ENCODE measurements at places on chromosomes 3 and 15.

- no peak for DNase-seq
These were observed 213.8 kb upstream of the FEZF2 start for GRCh38 chr3:62587169-62587568.

DNA sequence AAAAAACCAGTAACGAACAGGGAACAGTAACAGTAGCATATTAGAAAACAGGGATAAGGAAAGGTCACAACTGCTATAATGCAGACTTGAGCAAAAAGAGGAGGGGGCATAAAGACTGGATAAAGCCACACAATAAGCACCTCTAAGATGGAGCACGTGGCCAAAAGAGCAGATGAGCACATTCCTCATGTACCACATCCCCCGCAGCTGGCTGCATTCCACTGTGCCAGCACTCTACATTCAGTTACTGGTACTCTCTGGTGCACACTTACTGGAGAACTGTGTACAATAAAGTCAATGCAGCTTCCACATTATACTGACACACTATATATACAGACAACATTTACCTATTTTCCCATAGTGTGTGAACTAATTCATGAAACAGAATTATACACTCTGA lies 64.7 kb downstream of the UBE3A start:
- DNase-seq: no peak

GRCh38 chr15:78540141-78540870 lies at the start of gene PSMA4:
Gene PSMA4, plus strand, starts transcription at chr15:78540444. Its CDS starts 1,484 bp downstream, at chr15:78541928.
- DNase-seq: peak; percentile 94

- DNase-seq: no peak
These were observed 148.4 kb upstream of the TLE3 start for GRCh38 chr15:70245932-70246622.

DNA sequence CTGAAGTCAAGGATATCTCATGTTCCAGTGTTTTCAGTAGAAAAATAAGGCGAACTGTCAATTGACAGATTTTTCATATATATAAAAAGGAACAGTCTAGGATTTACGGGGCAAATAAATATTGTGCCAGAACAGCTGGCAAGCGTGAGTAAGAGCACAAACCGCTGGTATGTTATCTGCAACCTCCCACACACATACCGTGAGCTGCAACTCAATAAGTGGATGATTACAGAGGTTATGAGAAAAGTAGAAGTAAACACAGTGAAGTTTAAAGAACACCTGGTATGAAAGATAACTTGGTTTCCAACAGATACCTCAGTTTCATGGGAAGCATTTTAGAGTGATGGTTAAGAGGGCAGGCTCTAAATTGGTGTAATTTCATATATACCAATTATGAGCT lies 733.4 kb downstream of the TUSC7 start:
- DNase-seq: no peak

- no peak for DNase-seq
These were observed 121.0 kb upstream of the CDIN1 start for GRCh38 chr15:36458411-36458810.

GRCh38 chr3:123422457-123422856 lies 26.4 kb downstream of the ADCY5 start:
- DNase-seq: no peak

GRCh38 chr15:52050416-52050815 lies 31.4 kb downstream of the MAPK6 start:
- no peak for DNase-seq

- no peak for DNase-seq
These were observed 39.6 kb upstream of the LAMP3 start for GRCh38 chr3:183202004-183202722.

- no peak for DNase-seq
These were observed 12.4 kb downstream of the NPHP3 start for GRCh38 chr3:132709761-132710160.

DNA sequence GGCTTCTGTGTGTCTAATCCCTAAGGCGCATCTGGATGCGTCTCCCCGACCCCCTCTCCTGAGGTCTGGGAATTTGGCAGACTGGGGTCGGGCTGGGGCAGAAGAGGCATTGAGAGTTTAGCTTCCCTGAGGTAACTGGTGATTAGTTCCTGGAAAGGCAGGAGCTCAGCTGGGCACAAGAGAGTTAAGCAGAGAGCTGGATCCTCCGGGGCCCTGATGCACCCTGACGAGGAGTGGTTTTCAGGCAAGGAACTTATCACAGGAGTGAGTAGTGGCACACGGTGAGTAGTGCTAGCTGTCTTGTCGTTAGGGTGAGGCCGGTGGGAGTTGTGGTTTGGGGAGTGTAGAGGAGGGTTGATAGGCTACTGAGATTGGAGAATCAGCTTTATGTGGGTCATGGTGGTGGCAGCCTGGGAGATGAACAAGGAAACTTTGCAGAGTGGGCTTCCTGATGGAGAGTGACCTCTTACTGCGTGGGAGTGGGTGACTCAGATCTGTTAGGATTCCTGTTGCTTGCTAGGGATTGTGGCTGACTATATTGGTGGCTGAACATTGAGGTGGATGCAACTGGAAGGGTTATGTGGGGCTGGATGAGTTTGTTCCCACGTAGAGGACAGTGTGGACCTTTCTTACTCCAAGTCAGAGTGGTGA lies 897 bp downstream of the RAD54L2 start:
- DNase-seq: peak; percentile 19

- no peak for DNase-seq
These were observed 56.9 kb downstream of the LRCH3 start for GRCh38 chr3:197847866-197848401.

DNA sequence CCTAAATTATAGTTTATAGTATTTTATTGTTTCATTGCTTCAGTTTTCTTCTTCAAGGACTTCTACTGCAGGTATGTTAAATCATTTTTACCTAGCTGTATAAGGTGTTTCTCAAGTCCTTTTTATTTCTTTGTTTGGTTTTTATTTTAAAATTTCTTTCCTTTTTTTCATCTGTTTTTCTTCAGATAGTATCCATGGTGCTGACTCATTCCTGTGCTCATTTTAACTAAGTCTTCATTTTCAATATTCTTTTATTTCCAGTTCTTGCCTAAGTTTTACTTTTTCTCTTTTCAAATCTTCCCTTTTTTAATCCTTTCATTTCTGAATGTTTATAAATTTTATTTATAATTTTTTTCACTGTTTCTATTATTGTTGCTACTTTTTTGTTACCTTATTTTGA lies 42.3 kb upstream of the STIMATE start:
- no peak for DNase-seq

DNA sequence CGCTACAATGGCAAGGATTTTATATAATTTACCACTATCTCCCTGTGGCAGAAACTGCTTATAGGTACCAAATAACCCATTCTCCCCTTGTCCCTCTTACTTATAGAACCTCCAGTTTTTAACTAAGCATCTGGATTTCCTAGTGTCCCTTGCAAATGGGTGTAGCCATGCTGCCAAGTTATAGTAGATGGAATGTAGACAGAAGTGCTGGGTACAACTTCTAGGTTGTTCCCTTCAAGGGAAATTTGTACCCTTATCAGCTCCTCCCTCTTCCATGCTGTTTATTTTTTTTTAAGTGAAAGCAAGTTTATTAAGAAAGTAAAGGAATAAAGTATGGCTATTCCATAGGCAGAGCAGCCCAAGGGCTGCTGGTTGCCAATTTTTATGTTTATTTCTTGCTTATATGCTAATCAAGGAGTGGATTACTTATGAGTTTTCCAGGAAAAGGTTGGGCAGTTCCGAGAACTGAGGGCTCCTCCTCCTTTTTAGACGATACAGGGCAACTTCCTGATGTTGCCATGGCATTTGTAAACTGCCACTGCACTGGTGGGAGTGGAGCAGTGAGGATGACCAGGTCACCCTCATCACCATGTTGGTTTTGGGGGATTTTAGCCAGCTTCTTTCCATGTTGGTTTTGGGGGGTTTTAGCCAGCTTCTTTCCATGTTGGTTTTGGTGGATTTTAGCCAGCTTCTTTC lies 40.1 kb upstream of the TM4SF19 start:
- DNase-seq: no peak

DNA sequence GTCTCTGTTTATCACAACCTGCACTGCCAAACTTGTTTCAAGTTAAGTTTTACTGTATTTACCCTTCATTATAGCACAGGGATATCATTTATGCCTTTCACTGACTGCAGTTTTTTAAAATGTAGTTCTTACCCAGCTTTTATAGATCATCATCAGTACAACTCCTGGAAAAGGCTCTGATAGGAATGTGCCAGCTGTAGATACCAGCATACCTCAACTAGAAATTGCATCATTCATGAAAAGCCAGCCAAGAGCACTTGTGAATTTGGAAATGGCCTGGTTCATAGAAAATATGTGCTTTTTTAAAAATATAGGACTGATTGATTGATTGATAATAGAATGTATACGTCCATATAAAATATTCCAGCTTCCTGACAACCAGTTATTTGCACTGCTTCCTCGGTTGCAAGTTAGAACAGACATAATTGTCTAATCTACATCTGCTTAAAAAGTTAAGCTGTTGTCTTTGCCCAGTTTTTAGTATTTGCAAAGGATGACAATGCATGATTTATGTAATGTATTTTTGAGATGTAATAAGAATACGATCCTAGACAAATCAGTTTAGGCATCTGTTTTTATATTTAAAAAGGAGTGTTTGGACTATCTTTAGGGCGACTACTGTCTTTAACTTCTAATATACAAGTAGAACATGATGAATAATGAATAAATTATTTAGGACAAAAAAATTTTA lies 58.5 kb downstream of the DCUN1D1 start:
- no peak for DNase-seq

DNA sequence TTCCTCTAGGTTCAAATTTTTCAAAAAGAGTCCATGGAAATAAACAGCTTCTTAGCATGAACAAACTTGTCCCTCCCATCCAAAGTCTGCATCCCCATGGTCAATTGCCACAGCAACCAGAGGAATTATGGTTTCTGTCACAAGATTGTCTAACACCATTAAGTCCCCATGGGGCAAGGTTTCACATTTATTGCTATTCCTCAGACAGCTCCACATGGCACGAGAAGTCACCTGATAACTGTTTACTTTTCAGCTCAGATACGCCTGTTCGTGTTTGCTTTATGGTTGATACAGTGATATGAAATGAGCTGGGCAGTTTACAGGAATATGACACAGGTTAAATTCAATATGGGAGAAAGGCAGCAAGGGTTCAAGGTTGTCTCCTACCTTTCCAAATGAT lies 37.9 kb upstream of the MUC13 start:
- no peak for DNase-seq

DNA sequence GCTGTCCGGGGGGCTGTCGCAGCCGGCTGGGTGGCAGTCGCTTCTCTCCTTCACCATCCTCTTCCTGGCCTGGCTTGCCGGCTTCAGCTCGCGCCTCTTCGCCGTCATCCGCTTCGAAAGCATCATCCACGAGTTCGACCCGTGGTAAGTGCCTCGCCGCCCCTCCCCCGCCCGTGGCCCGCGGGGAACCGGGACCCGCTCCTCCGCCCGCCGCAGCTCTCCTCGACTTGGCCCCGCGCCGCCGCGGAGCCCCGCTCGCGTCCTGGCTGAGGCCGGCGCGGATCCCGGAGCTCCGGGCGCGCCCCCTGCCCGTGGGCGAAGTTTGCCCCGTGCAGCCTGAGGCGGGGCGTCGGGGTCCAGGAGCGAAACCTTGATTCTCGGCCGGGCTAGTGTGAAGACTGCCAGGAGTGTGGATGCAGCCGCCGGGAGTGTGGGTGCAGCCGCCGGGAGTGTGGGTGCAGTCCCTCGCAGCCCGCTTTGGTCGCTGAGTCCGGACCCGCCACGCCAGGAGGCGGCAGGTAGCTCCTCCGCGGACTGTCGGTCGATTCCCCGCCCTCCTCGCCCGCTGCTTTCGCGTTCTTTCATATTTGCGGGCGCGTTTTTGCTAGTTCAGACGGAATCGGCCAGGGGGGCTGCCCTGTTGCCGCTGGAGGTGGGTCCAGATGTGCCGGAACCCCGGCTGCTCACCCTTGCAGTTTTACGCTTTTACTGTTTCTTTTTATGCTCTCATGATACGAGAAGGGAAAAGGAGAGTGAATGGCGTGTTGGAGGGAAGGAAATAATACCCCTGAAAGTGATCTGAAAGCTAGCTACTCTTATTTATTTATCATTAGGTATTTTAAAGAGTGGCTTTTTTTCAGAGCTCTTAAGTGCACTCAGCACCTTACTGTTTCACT lies 692 bp downstream of the STT3B start:
- peak; percentile 55 for DNase-seq

DNA sequence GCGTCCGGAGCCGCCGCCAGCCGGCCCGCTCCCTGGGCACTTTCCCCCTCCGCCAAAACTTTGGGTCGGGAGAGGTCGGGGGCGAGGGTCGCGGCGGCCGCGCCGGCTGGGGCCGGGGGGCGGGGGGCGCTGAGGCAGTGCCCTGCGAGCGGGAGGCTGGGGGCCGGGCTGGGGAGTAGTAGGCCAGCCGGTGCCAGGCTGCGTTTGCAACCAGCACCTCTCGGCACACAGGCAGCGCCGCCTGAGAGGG lies 452 bp downstream of the BBX start:
- DNase-seq: no peak

GRCh38 chr3:133506215-133506901 lies 67.1 kb upstream of the CDV3 start:
- DNase-seq: no peak

DNA sequence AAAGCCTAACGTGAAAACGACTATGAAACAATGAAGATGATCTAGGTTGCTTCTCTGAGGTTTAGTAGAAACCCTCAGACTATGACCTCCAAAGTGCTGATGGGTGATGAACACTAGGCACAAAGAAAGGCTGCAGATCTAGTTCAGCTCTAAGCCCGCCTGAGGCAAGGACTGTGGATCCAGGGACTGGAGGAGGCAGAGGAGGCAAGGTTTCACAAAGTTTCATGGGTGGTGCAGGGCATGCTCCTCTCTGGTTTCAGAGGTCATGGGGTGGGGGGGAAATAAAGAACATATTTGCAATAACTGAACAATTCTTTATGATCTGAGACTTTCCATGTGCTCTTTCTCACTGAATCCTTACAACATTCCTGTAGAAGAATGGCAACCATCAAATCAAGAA lies 679.2 kb downstream of the NTRK3 start:
- no peak for DNase-seq

DNA sequence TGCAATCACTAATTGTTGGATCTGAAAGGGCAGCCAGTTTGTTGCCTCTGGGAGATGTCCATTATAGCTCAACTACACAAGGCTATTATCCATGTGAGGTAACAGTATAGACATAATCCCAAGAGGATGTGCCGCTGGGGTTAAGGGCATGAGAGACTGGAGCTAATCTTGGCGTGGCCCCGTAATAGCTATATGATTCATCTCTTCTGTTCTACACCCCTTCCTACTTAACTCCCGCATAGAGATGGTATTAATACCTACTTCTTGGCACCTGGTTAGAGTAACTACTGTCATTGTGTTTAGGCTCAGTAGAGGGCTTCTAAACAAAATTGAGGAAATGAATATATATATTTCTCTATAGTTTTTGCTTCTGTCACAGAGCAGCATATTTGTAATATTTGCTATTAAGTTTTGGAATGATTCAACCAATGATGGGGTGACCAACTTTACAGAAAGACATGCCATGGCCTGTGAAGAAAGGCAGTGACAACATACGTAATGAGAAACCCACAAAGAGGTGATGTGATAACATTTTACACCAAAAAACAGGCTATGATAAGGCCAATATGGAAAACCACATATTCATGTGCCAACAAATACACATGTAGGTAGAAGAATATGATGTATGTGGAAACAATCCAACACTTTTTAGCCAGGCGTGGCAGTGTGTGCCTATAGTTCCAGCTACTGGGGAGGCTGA lies 76.8 kb upstream of the DPH6 start:
- DNase-seq: no peak
